ENCODE measurements at places on chromosomes 7 and 10.

- DNase-seq, result no peak
Observed at GRCh38 chr7:69844264-69844868, 246.1 kb downstream of the AUTS2 start.

DNA sequence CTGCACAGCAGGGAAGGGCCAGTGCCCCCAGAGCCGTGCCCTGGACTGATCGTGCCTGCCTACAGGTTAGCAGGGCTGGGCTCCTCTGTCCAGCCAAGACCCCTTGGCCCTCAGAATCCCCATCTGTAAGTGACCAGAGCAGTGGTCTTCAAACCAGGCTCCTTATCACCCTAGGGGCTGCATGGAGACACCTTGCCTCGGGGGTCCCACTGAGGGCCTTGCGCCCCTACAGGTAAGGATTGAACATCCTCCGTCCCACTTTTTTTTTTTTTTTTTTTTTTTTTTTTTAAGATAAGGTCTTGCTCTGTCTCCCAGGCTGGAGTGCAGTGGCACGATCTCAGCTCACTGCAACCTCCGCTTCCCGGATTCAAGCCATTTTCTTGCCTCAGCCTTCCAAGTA, 32.6 kb upstream of the RADIL start:
- DNase-seq, result no peak

GRCh38 chr10:20698837-20699236, 198.3 kb downstream of the NEBL start:
- DNase-seq, result no peak

DNA sequence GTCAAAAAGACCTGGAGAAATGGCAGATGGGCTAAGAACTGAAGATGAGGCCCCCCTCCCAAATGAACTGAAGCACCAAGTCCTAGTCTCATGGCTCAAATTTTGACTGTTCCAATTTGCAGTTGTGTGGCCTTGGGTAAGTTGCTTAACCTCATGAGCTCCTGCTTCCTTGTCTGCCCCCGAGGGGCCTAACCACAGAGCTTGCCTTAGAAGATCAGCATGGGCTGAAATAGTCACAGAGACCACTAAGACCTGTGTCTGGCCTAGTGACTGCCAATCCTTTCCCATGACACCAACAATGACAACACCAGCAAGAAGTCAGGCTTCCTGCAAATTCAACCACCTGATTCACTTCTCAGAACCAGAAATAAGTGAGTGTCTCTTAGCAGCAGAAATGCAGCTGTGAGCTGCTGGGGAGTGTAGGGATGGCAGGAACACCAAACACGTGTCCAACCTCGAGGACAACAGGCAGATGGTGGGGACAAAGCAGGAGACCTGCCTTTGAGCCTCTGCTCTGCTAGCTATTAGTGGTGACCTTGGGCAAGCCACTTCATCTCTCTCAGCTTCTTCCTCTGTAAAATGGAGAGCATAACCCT, 23.7 kb downstream of the CRHR2 start:
- DNase-seq, result no peak

GRCh38 chr10:97584798-97585438, 729 bp downstream of the HOGA1 start:
- DNase-seq, result no peak

- DNase-seq, result no peak
Observed at GRCh38 chr10:4062751-4063150, 277.7 kb upstream of the KLF6 start.

DNA sequence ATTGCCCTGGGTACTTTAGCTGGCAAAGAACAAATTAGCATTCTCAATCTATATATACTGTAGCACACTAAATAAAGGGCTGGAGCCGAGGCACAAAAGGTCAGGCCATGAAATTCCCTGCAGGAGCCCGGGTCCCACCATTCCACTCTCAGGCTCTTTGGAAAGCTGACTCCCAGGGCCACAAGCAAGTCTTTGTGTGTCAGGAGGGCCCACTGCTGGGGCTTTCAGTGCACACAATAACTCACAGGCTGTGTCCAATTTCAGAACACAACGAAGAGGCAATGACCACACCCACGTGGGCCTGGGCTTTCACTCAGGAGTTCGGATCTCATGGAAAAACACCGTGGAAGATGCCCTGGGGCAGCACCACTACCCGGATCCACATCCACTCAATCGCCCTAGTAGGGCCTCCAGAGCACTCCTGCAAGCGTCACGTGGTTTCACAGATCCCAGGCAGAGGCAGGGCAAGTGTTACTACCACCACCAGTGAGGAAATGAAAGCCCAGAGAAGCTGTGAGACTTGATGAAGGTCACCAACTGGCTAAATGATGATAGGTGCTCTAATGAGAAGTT, 60.3 kb downstream of the COBL start:
- DNase-seq, result no peak

DNA sequence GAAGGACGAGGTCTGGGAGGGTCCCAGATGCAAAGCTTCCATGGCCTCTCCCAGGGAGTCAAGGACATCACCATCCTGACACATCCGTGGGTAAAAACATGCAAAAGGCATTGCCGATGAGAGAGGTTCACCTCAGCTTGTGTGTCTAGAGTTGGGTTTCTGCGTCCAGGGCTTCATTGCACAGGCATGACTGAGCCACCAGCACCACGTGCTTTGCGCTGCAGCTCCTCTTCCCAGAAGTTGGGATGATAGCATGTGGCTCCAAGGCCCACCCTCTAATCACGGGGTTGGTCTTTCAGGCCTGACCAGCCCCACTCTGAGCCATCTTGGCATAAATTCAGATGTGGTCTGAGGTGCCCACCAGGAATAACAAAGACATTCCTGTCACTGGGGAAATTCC, 7.1 kb upstream of the RASGEF1A start:
- no peak for DNase-seq

GRCh38 chr7:79037001-79037400, 416.5 kb downstream of the MAGI2 start:
- DNase-seq, result no peak

Data from CD4-positive, alpha-beta T cell treated with Interleukin-4 for 4 hours (primary cell).